ENCODE measurements at places on chromosomes 1 and 21.

DNA sequence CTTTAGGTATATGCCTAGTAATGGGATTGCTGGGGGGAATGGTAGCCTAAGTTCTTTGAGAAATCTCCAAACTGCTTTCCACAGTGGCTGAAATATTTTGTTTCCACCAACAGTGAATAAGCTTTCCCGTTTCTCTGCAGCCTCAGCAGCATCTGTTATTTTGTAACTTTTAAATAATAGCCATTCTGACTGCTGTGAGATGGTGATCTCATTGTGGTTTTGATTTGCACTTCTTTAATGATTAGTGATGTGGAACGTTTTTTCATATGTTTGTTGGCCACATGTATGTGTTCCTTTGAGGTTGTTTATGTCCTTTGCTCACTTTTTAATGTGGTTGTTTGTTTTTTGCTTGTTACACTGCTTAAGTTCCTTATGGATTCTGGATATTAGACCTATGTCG is 237.4 kb downstream of the CENPF start:
- no peak for DNase-seq

GRCh38 chr1:9121496-9122409 is 7.1 kb downstream of the GPR157 start:
- DNase-seq = no peak

- no peak for DNase-seq
These were observed 46.5 kb downstream of the EDEM3 start for GRCh38 chr1:184708084-184708676.

DNA sequence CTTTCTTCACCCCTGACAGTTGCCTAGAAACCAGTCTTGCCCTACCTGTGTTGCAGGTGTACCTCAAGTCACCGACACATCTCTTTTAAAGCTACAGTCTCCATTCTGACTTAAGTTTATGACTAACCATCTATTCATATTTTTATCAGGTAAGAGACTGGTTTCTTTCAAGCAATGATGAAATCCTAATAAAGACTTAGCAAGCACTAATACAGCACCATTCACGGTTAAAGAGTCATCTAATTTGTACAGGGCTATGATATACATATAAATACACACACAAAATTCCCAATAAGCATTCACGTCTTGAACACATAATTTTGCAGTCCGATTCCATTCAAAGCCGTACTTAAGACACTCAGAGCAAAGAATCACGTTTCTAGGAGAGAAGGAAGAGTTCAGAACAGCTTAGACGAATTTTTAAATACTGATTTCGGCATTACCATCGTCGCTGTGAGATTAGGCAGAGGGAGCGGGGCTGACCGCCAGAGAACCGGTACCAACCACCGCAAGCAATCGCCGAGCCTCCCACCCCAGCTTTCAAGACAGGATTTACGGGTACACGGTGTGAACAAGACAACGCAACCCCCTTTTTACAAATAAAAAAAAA is 943 bp downstream of the ERRFI1 start:
- no peak for DNase-seq

GRCh38 chr1:36559061-36559460 is 76.3 kb upstream of the CSF3R start:
- no peak for DNase-seq
